ENCODE measurements at places on chromosomes 2 and 18.

GRCh38 chr2:17227856-17228255, 290.4 kb downstream of the RAD51AP2 start:
- DNase-seq, result no peak

- DNase-seq, result no peak
These were observed 1384.3 kb upstream of the NXPH2 start for GRCh38 chr2:140164449-140164848.

DNA sequence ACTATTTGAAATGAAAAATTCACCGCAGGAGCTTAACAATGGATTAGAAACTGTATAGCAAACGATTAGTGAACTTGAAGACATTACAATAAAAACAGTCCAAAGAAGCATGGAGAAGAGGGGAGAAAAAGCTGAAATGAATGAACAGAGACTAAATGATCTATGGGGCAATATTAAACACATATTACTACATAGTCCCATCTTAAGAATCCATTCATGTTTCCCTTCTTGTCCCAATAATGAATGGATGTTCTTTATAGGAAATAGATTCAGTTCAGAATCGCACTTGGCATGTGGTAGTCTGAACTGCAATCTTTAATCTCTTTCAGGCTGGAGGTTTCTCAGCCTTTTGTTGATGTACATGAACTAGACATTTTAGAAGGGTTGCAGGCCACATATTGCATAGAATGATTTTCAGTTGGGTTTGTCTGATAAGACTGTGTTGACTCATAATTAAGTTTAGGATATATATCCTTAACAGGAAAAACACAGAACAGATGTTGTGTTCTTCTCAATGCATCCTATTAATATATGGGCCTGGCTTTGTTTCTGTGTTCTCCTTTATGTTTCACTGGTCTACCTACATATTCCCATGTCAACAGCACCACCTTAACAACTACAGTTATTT, 27.9 kb downstream of the CCDC88A start:
- DNase-seq, result no peak

DNA sequence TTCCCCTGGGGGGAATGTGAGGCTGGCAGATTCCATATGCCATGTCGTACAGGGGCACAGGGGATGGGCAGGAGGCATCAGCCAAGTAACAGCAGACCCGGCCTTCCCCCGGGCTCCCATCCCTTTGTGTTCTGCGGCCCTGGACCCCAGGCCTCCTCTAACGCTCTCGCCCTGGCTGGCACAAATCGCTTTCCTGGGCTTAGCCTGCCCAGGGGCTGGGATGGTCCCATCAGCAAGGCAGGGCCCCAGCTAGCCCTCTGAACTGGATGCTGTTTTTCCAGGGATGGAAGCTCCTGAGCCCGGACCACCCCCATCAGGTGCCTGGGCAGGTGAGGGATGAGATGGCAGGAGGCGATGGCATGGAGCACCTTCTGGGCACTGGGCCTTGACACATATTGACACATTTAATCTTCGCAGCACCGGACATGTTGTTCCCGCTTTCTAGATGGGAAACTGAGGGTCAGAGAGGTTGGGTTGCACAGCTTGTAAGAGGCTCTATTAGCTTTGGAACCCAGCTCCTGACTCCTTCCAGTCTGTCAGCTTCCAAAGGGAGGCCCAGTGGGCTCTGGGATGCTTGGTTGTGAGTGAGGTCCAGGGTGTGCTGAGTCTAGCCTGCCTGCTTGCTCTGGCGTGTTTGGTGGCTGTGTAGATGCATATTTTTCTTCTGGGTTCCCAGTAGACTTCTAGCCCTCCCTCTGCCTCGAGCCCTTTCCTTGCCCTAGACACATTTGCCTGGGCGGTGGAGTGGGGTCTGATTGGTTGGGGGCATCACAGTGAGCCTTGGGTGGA, 40.3 kb downstream of the GLI2 start:
- no peak for DNase-seq

DNA sequence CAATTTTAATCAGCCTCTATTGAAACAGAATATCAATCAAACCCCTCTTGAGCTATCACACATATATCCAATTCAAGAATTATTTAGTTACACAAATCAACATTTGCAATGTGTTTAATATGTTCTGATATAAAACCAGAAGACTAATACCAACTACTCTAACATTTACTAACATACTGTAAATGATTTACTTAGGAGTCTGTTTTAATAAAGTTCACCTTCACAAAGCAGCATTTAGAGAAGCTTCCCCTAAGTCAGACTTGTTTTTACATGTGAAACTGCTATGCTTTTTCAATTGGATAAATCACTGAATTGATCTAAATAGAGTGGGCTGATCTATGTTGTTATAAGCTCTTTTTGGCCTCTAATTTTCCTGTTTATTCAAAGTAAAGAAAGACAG, 18.3 kb downstream of the COL4A3 start:
- no peak for DNase-seq

DNA sequence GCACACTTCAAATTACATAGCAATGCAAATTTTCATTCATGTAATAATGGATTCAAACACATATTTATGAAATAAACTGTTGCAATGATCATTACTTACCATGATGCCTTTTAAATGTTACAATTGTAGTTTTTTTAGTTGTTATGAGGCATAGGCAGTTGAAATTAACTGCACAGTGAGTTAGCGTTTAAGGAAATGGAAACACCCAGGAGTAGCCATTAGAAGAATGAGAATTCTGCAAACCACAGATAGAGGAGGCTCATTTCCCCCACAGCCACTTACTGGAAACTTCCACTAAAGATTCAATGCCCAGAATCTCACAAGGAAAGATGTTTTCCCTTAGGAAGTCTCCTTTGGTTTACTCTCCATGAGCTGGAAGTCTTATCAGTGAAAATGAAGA, 8.4 kb downstream of the ARL4C start:
- DNase-seq, result no peak

DNA sequence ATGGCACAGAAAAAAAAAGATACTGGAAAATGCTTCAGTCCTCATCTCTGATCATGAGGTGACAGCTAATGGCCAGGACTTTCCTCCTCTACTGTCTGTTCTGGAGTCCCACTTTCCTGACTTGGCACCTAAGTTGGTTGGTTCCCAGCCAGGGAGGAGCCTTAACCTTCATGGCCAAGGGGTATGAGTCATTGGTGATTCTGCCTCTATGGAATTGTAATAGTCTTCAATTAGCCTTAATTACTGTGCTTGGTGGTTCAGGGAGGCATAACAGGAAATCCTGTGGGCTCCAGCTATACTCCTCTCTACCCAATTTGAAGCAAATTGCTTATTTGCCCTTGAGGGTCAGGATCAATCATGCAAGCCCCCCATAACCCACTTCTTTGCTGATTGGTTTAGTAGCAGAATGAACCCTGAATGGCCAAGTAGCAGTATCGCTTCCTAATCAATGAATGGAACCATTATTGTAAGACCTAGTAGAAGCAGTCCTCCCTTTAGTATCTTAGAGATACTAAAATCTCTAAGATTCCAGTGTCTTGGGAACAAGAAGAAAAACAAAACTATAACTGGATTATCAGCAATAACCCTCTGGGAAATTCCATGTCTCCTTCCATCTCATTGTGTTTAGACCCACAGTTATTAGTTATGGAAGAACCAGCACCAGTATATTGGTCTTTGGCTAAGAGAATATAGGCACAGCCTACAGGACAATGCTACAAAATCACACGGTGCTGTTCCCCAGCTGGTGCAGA, 109.0 kb downstream of the COL6A3 start:
- peak; percentile 94 for DNase-seq

GRCh38 chr2:33321876-33322483, 154.5 kb upstream of the RASGRP3 start:
- DNase-seq, result peak; percentile 34

GRCh38 chr2:22247466-22247865, 1123.7 kb downstream of the TDRD15 start:
- no peak for DNase-seq

DNA sequence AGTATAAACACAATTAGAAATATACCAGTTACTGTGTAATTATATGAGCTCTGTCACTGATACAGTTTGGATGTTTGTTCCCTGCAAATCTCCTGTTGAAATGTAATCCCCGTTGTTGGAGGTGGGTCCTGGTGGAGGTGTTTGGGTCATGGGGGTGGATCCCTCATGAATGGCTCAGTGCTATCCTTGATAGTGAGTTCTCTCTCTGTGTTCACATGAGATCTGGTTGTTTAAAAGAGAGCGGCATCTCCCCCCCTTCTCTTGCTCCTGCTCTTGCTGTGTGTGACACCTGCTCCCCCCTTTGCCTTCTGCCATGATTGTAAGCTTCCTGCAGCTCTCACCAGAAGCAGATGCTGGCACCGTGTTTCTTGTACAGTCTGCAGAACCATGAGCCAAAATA, 24.1 kb downstream of the MTX2 start:
- no peak for DNase-seq

DNA sequence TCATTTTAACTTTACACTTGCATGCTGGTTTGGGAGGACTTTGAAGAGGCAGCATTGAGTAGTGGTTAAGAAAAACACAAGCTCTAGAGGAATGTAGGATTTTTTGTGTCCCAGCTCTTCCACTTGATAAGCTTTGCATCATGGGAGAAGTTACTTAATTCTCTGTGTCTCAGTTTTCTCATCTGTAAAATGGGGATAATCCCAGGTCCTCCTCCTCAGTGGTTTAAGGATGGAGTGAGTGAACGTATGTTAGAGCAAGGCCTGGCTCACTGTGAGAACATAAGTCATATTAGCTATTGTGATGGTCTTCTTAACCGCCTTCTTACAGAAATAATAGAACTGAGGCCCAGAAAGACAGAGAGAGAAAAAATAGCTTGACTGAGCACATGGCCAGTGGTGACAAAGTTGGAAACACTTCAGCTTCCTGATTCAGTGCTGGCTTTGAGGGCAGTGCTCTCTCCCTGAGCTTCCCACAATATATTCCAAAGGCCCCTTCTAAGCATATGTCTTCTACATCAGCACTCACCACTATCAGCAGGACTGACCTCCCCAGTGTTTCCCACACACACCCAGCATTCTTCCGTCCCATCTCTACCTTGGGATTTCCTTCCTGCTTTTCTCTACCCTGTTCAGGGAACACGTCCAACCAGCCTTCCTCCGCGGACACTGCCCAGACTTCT, 214.9 kb upstream of the TNP1 start:
- DNase-seq, result no peak

- DNase-seq, result no peak
These were observed 9.4 kb downstream of the BCL11A start for GRCh38 chr2:60544062-60544461.

GRCh38 chr2:30068067-30068466, 78.7 kb upstream of the YPEL5 start:
- no peak for DNase-seq

DNA sequence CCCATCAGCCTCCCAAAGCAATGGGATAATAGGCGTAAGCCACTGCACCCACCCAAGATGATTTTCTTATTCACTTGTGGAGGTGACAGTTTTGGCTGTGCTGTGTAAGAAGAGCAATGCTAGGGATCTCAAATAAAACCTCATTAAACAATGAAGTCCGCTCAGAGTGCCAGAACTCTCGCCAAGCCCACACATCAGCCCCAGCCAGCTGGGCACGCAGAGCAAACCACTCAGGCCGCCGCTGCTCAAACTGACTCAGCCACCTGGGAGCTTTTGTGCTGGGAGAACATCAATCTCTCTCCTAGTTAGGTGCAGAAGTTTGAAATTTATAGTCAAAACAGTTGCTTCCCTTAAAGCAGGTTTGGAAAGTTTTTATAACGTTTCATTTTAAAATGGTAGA, 47.6 kb downstream of the RNF152 start:
- no peak for DNase-seq

- DNase-seq, result no peak
These were observed 37.9 kb downstream of the MTERF4 start for GRCh38 chr2:241064008-241064801.

- DNase-seq, result no peak
These were observed 24.3 kb downstream of the KYNU start for GRCh38 chr2:142901780-142902179.

DNA sequence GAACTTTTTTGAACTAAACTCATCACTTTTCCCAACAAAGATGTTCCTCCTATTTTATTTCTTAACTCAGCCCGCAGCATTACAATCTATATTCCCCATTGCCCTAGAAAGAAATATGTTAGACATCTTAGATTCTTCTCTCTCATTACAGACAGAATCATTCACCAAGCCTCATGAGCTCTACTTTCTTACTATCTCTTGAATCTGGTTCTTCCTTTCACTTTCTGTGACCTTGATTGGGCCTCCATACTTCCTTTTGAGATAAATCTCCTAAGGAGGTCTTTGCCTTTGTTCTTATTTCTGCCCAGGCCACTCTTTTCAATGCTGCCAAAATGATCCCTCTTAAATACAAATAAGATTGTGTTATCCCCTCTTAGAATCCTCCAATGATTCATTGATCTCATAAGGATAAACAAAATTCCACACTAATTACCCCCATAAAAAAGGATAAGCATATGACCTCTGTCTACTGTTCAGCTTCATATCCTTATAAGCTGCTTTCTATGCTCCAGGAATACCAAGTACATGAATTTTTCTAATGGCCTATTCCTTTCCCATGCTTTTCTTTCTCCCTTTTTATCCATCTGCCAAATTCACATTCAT, 400.0 kb downstream of the ARHGAP15 start:
- no peak for DNase-seq

- peak; percentile 64 for DNase-seq
These were observed 133.9 kb downstream of the ZNF532 start for GRCh38 chr18:58998401-58999203.

- DNase-seq, result no peak
These were observed 10.5 kb upstream of the CYP26B1 start for GRCh38 chr2:72157871-72158771.

DNA sequence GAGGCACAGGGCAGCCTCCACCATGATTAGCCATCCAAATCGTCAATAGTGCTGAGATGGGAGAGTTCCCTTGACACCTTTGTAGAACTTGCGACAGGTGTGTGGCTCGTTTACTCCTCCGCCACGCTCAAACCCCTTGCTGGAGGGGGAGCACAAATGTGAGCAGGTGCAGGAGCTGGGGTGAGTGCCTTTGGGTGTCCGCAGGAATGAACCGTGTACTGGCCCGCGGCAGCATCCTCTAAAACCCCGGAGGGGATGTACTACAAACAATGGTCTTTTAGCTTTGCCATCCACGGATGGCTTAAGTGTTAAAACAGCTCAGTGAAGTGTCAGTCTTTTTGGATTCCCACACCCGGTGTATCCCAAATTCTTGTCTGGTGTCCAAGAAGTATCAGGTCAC, 21.4 kb upstream of the TDRD15 start:
- no peak for DNase-seq

GRCh38 chr2:132991471-132992045, 321.6 kb upstream of the LYPD1 start:
- no peak for DNase-seq

DNA sequence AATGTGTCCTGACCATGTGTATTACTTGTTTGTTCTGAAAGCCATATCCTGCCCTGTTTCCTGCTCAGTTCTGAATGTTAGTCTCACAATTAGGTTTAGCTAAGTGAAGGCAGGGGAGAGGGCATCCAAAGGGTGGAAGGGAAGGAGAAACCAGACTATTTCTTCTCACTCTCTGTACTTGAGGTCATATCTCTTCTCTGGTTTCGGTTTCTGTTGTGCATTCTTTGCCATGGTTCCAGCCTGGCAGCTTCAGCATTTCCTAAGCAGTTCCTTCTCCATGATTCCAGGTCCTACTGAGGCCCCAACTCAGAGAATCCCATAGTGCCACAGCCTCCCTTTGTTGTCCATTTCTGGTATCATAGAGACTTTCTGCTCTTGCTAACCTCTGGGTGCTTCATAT, 40.3 kb upstream of the HNMT start:
- no peak for DNase-seq

Measured in GM04503 (cell line).